ENCODE measurements at places on chromosomes 3 and 15. TPM values are rescaled to one million over a fixed set of nuclear protein-coding genes. Genes with fewer than 3 reads are reported as not detected.

The CFAP44 gene
- 1.7 TPM for total RNA-seq

The ZBTB47 gene
- 20.5 TPM for total RNA-seq

- DNase-seq, result no peak
- no peak overlapping the region for H3K27ac ChIP-seq
- no peaks in the 10 kb centered on the region for H3K4me1 ChIP-seq
- H3K4me3 ChIP-seq, result no peak overlapping the region
- no peaks in the 10 kb centered on the region for H3K36me3 ChIP-seq
Measured at GRCh38 chr3:168183774-168184173, 88.0 kb upstream of the GOLIM4 start.

The ARPP21 gene
- not detected for total RNA-seq

DNA sequence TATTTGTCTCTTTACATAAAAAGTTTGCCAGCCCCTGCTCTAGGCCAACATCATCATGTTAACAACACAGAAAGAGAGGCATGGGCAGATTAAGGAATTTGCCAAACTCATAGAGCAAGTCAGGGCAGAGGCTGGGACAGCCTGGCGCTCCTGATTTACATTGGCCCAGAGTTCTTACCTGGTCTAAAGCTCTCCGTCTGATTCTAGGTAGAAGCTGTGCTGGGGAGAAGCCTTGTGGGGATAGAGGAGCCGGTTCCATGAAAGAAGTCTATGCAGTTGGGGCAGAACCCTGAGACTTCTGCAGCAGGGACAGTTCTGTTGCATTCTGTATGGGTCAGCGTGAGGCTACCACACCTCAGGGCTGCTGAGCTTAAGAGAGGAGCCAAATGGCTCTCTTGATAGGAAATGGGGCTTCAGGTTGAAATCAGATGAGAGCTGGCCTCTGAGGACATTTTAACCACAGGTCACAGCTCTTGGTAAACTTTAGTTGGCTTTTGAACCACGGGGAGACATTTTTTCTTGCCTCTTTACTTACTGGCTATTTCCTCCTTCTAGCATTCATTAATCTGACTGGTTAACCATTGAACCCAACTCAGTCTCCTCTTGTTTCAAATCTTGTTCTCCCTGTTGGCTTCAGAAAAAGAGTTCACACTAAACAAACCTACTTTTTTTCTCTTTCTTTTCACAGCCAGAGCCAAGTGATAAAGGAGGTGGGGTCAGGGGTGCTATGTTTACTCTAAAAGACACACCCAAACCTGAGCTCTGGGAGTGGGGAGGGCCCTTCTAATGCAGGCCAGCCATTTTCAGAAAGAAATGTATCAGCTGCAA, 250.7 kb downstream of the OPA1 start:
- no peaks in the 10 kb centered on the region for H3K27me3 ChIP-seq
- H3K4me3 ChIP-seq, result no peak overlapping the region
- peaks cover 14% of the 10 kb centered on the region for H3K4me1 ChIP-seq
- DNase-seq, result no peak
- H3K27ac ChIP-seq, result no peak overlapping the region

DNA sequence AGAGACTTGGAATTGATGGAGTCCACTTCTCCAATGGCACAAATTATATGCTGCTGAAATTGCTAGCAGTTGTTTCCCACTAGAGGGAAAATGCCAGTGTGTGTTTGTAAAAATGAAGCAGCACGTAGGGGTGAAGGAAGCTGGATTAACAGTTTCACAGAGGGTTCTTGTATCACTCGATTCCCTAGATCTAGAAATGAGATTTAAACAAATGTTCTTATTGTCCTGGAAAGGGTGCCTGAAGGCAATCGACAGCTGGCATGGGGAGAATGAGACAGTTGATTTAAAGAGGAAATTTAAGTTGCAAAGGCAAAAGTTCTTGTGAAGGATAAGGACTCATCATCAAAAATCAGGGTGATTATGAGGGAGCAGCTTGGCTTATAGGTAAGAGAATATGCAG, 234.8 kb upstream of the ARPP21 start:
- no peaks in the 10 kb centered on the region for H3K4me1 ChIP-seq
- H3K27ac ChIP-seq, result no peak overlapping the region
- no peak for DNase-seq
- H3K4me3 ChIP-seq, result no peak overlapping the region
- no peaks in the 10 kb centered on the region for H3K36me3 ChIP-seq

Measured in endothelial cell (in vitro differentiated cells).